ENCODE measurements at places on chromosomes 12 and 14.

- no peak for DNase-seq
Observed at GRCh38 chr12:59973515-59973914, 377.7 kb downstream of the SLC16A7 start.

- no peak for DNase-seq
Observed at GRCh38 chr14:104979758-104980610, 1.8 kb upstream of the AHNAK2 start.

DNA sequence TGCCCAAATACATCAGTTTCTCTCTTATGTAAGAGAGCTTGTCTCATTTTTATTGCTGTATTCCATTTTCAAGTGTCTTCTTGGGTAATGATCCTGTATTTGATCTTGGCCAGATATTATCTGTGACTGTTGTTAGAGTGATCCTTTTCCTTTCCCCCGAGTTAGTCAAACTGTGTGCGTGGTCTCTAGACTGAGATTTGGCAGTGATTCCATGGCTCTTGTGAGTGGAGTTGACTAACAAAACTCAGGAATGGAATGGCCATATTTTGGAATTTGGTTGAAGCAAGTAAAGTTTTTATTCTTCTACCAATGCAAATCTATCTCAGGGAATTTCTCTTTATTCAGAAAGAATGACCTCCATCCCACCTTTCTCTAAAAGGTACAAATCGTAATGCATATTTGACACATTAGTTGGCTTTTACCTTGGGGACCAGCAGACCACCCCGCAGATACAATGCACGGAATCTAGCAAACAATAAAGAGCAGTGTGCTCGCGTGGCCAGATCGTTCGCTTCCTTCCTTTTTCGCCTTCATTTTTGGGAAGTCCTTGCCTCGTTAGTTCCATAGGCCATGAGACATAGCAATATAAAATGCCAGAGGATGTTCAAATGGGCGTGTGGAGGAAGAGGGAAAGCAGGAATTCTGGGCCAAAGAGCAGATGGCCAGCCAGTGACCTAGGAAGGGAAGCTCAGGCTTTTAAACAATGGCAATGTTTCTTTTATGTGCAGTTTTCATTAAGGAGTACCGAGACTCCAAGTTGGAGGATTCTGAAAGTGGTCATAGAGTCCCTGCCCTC lies 24.4 kb downstream of the ETV6 start:
- DNase-seq: no peak

DNA sequence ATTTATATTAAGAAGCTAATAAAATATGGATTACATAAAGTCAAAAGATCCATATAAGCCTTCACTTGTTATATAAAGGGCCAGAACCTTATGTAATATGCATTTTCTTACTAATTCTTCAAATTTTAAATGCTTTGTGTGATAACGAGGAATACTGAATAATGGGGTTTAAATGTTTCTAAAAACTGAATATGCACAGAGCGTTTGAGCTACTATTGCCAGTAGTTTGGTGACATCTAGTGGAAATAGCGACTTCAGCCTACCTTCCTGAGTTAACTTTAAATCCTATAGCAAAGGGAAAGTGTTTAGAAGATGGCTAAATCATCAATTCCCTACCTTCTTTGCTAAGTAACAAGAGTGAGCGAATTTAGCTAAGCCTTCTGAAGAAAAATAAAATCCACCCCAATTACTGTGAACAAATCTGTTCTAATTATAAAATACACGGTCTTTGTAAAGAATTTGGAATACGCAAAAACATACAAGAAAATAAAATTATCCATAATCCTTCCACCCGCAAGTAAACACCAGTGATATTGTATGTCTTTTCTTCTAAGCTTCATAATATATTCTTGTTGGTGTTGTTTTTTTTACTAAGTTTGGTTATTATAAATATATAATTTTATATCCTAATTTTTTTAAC lies 115.5 kb upstream of the G2E3 start:
- DNase-seq: no peak

Measured in stimulated activated CD8-positive, alpha-beta memory T cell treated with anti-CD3 and anti-CD28 coated beads, Interleukin-2, amount 100 ng/mL, for 1 hour (primary cell).